ENCODE measurements at places on chromosomes 16 and 17. TPM values are rescaled to one million over a fixed set of nuclear protein-coding genes. Genes with fewer than 3 reads are reported as not detected.

DNA sequence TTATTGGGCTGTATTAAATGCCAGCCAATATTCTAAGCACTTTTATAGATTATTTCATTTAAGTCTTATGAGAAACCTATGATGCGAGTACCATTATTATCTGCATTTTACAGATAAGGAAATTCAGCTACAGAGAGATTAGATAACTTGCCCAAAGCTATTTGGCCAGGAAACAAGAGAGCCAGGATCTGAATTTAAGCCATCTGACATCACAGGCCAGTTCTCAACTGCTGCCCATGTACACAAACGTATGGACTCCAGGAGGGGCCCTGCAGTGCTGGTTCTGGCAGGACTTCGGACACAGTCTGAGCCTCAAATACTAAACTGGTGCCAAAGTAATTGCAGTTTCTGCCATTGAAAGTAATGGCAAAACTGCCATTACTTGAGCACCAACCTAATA, 40.2 kb downstream of the CPPED1 start:
- DNase-seq, result no peak

- no peak for DNase-seq
Measured at GRCh38 chr17:46832945-46833839, 14.7 kb upstream of the WNT3 start.

- DNase-seq, result peak; percentile 57
Measured at GRCh38 chr17:8226536-8227237, 16.3 kb upstream of the AURKB start.

DNA sequence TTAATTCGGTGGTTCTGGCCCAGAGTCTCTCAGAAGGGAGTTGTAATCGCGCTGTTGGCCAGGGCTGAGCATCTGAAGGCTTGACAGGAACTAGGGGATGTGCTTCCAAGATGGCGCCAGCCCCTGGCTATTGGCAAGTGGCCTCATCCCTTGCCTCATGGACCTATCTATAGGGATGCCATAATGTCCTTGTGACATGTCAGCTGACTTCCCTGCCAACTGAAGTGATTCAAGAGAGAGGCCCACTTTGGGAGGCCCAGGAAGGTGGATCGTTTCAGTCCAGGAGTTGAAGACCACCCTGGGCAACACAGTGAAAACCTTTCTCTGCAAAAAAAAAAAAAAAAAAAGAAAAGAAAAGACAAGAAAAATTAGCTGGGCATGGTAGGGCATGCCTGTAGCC, 15.0 kb upstream of the C16orf87 start:
- no peak for DNase-seq

DNA sequence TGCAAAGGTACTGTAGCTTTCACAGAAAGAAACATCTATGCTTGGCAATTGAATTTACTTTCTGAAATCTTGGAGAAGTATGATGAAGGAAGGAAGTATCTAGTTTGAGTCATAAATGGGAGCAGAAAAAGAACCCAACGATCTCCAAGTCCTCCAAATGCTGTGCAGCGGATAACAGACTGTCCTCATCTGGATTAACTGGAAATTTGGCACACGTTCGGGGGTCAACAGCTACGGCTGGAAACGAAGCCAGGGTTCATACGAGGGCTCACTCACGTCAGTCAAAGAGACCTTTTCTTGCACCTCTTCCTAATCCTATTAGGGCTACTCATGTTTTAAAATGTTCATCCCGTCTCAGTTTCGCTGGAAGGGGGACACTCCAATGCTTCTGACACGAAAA, 152.0 kb downstream of the ZFHX3 start:
- DNase-seq, result no peak

The GDPD1 gene
- 1.7 TPM for total RNA-seq

DNA sequence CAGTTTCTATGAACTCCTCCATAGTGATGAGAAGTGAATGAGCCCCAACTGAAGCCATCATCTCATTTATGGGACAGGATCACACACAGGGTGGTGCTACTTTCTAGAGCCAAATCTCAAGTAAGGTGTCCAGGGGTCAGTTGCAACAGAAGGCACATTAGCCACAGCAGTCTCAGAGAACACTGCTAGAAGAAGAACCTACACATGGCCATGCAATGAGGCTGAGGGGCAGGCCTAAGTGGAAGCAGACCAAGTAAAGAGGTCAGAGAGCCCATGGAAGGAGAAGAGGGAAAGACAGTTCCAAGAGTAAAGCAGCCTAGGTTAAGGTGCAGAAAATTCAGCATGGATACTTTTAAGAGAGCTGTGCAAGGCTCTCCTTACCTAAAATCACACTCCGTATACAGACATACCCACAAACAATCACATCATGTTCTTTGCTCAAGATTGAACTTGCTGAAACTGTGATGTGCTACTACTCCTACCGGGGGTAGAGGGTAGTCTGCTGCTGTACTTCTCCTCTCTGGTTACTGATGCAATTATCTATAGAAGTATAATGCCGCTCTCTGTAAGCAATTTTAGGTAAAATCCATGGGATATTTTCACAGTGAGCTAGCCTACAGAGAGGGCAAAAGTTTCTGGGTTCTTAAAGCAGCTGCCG, 1.7 kb downstream of the ABCA8 start:
- DNase-seq, result no peak

DNA sequence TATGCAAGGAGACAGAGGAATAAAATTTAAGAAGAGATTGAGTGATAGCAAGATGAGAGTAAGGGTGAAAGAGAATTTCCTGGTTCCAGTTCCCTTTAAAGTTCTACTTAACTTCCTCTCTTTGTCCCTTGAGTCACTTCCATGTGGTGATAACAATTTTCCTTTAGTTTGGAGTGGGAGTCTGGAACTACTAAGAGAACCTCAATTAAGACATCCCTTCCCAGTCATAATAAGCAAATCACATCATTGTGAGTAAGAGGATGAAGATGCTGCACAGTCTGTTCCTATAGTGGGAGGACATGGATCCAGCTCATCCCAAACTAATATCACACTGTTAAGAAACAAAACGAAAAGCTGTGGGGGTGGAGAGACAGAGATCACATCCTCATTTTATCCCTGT, 24.4 kb downstream of the TBX21 start:
- no peak for DNase-seq
